ENCODE measurements at places on chromosomes 12 and 14.

DNA sequence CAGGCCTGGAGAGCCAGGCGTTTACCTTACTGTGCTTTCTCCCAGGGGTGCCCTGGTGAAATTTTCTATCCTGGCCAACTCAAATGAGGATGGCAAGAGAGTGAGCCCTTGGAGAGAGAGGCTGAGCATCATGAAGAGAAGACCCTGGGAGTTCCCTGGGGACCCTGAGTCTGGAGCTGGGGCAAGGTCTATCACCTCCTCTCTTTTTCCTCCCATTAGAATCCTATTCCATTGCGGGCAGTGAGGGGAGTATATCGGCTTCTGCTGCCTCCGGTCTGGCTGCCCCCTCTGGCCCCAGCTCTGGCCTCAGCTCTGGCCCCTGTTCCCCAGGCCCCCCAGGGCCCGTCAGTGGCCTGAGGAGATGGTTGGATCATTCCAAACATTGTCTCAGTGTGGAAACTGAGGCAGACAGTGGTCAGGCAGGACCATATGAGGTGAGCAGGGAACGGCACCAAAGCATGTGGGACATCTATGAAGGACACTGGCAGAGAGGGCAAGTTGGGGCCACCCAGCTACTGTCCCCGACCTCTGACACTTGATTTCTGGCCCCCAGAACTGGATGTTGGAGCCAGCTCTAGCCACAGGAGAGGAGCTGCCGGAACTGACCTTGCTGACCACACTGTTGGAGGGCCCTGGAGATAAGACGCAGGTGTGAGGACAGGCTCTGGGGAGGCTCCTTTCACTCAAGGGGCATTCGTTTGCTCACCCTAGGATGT, 1.6 kb downstream of the ARHGEF25 start:
- DNase-seq = no peak

DNA sequence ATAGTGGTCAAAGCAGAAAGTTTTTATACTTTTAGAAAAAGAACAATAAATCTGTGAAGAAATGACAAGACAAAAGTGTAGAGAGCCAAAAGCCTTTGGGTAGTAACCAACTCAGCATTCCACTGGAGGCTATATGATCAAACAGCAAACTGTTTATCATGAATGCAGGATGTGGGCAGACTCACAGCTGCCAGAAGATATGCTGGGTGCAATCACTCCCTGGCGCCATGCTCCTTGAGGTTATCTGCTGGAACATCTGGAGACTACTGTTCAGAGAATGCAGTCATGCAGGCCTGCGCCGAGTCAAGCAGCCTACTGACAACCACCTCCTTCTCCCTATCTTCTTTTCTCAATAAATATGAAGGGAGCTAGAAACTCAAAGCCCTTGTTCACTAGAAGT, 49.0 kb upstream of the SLC8A3 start:
- no peak for DNase-seq

GRCh38 chr12:12776261-12776660, 9.2 kb upstream of the APOLD1 start:
- no peak for DNase-seq

DNA sequence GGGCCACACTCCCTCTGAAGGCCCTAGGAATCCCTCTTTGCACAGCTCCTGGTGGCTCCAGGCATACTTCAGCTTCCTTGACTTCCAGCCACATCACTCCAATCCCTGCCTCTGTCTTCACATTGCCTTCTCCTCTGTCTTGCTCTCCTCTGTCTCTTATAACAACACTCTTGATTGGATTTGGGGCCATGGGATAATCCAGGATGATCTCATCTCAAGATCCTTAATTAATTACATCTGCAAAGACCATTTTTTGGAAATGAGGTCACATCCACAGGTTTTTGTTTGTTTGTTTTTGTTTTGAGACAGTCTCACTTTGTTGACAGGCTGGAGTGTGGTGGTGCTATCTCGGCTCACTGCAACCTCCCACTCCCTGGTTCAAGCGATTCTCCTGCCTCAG, 88.7 kb downstream of the TMTC1 start:
- no peak for DNase-seq

- no peak for DNase-seq
These were observed 2.3 kb downstream of the PIWIL1 start for GRCh38 chr12:130339951-130340350.
